ENCODE measurements at places on chromosomes 4 and X. TPM values are rescaled to one million over a fixed set of nuclear protein-coding genes. Genes with fewer than 3 reads are reported as not detected.

Gene GK
- total RNA-seq = 12.3 TPM

Gene STK32B
- 0.55 TPM for total RNA-seq

GRCh38 chr4:158253350-158253980 lies 43.2 kb downstream of the TMEM144 start:
- no peak for DNase-seq

Gene CXorf65
- total RNA-seq = not detected

GRCh38 chrX:144849141-144849540 lies 398.2 kb upstream of the SPANXN1 start:
- DNase-seq = no peak

Gene CLDN22
- total RNA-seq = not detected

Gene TMEM255A
- total RNA-seq = 0.38 TPM

Gene DACH2
- total RNA-seq = not detected

- DNase-seq = no peak
Observed at GRCh38 chrX:154029439-154029838, 9.7 kb upstream of the IRAK1 start.

Gene PAGE4
- not detected for total RNA-seq

DNA sequence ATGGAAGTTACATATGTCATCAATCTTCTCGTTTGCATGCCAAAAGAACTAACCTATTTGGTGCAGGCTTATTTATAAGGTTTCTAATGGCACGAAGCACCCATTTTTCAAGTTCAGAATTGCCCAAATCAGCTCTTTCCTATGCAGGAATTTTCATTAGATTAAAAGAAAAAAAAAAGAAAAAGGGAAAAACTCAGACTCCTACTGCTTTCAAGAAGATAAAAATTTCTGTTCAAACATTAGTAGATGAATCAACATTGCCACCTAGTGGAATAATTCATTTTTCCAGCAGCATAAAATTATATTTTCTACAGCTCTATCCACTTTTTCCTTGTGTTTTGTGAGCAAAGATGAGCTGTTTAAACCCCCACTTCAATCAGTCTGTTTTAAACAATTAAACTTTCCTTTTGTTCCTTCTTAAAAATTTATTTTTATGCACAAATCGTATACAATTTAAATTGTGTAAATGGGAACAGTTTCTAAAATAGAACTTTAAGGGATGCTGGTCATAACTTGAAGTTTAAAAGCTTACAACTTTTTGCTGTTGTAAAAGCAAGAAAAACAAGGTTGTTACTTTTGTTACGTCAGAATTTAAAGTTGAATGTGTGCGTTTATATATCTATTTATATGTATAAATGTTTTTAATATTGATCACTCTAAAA lies 309.9 kb downstream of the ARAP2 start:
- no peak for DNase-seq

Gene LRCH2
- 1.0 TPM for total RNA-seq

DNA sequence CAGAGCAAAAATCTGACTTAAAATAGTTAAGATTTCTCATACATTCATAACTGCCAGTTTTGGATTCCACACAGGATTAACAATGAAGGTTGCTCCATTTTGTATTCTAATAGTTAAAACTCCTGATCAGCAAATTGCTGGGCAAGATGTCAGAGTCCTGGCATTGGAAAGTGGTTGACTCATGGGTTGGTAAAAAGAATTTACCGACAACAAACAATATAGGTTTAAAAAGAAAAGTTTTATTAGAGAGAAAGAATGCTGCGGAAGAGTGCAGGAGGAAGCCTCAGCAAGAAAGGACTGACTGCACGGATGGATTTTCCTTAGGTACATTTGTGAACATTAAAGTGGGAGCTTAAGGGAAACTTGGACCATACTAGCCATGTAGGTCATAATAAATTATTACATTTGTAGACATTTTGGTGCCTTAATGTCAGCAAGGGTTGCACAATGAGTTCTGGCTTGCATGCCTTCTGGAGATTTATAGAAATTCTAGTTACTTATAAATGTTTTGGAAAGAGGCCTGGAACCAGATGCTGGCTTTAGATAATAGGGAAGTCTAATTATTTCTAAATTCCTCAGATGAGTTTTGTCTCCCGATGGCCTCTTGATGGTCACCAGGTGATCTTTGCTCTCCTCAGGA lies 25.4 kb upstream of the IL2 start:
- no peak for DNase-seq

GRCh38 chrX:7904562-7904961 lies 22.7 kb downstream of the PNPLA4 start:
- DNase-seq = no peak

- no peak for DNase-seq
Observed at GRCh38 chr4:43286137-43286536, 393.6 kb downstream of the GRXCR1 start.

GRCh38 chr4:127134490-127134889 lies 498.3 kb upstream of the INTU start:
- no peak for DNase-seq

Gene SEPTIN6
- 5.6 TPM for total RNA-seq

GRCh38 chr4:166839615-166840251 lies 394.6 kb downstream of the SPOCK3 start:
- no peak for DNase-seq

Gene MAGEA6
- total RNA-seq = not detected

DNA sequence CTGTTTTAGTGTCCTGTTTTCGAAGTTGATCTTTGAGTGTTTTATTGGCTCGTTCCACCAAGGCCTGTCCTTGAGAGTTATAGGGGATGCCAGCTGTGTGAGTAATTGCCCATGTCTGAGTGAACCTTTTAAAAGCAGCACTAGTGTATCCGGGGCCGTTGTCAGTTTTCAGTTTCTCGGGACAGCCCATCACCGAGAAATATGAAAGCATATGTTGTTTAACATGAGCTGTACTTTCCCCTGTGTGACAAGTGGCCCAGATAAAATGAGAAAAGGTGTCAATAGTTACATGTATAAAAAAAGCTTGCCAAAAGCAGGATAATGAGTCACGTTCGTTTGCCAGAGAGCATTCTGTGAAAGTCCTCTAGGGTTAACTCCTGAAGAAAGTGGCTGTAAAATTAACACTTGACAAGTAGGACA lies 48.6 kb upstream of the RASSF6 start:
- DNase-seq = no peak

GRCh38 chr4:81684352-81684751 lies 212.6 kb upstream of the RASGEF1B start:
- no peak for DNase-seq

Measured in left ventricle myocardium inferior (tissue), 1 donor.